ENCODE measurements at places on chromosomes 5 and 9.

- DNase-seq, result no peak
Measured at GRCh38 chr9:119903851-119904250, 534.6 kb upstream of the BRINP1 start.

GRCh38 chr9:93045521-93045920, 13.0 kb upstream of the SUSD3 start:
- no peak for DNase-seq

- DNase-seq, result no peak
Measured at GRCh38 chr9:72681283-72681630, 159.8 kb downstream of the TMC1 start.

DNA sequence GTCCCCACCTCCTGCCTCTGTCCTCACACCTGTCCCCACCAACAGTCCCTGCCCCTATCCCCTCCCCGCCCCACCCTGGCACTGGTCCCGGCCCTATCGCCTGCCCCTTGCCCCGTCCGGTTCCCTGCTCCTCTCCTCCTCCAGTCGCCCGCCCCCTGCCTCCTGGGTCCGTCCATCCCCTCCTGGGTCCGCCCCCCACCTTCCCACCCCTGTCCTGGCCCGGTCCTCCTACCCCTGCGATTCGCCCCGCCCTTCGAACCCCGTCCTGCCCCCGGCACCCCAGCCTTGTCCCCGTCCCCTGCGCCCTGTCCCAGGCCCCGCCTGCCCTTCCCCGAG, 372 bp downstream of the EDF1 start:
- DNase-seq, result no peak

- DNase-seq, result no peak
Measured at GRCh38 chr9:133396952-133397351, 20.8 kb downstream of the STKLD1 start.

GRCh38 chr5:149500922-149501582, 50.2 kb downstream of the CSNK1A1 start:
- no peak for DNase-seq

DNA sequence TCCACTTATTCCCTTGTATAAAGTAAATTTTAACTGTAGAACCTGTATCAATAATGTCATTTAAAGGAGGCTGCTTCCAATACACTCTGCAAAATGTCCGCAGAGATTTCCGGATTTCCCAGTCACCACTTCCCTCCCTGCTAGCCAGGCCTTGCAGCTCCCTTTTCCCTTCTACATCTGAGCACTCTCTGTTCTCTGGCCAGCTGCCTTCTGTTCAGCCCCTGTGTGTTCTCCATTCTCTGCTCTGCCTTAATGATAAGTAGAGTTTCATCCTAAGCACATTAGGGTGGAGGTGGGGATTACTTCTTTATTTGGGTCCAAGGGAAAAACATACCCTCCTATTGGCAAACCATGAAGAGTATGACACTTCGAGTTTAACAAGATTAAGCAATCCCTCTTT, 719.6 kb upstream of the WWC1 start:
- DNase-seq, result no peak

DNA sequence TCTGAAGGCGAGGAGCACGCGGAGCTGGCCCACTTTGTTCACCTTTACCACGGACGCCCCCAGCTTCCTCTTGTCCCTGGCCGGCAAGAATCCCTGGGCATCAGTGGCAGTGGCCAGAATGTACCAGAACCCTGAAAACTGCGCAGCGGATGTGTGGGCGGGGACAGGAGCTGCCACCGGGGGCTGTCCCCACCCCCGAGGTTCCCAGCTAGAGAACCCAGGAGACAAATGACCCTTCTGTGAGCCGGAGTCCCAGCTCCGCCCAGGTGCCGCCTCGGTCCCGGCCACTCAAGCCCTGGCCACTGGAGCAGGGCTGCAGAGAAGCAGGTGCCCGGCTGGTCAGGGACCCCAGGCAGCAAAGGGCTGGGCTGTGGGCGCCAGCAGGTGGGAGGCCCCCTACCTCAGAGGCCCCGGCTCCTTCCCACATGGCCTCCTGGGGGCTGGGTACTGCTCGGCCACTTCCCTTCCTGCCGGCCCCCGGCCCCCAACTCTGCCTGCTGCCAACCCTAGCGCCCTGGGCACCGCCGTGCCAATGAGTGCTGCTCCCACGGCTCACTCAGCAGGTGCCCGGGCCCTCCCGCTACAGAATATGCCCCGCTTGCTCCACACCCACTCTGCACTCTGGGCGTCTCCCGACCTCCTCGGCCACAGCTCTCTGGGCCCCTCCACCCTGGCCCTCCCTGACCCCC, 713 bp downstream of the LCN10 start:
- no peak for DNase-seq

- no peak for DNase-seq
Measured at GRCh38 chr5:97115932-97116331, 26.5 kb downstream of the LIX1 start.

GRCh38 chr9:130682421-130683121, 11.0 kb upstream of the EXOSC2 start:
- peak; percentile 43 for DNase-seq

DNA sequence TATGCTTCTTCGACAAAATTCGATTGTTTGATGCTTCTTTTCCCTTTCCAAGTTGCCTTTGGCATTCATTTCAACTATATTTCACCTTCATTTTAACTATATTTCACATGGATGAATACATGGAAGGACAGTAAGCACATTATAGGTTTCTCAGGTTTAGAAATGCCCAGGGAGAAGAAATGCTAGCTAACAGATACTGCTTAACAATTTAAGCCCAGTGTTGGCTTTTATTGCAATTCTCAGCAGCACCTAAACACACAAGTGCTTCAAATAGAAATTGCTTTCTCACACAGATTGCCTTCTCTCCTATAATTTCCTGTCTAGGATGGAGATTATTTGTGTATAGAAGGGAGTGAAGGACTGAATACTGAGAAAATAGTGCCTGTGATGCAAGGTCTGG, 30.2 kb upstream of the SMC5 start:
- no peak for DNase-seq

GRCh38 chr9:137305060-137305797, 3.2 kb upstream of the NRARP start:
- DNase-seq, result no peak
